ENCODE measurements at places on chromosomes 5 and 9.
A peak's percentile ranks its signal among the peaks of the same experiment; 100 is the strongest.

DNA sequence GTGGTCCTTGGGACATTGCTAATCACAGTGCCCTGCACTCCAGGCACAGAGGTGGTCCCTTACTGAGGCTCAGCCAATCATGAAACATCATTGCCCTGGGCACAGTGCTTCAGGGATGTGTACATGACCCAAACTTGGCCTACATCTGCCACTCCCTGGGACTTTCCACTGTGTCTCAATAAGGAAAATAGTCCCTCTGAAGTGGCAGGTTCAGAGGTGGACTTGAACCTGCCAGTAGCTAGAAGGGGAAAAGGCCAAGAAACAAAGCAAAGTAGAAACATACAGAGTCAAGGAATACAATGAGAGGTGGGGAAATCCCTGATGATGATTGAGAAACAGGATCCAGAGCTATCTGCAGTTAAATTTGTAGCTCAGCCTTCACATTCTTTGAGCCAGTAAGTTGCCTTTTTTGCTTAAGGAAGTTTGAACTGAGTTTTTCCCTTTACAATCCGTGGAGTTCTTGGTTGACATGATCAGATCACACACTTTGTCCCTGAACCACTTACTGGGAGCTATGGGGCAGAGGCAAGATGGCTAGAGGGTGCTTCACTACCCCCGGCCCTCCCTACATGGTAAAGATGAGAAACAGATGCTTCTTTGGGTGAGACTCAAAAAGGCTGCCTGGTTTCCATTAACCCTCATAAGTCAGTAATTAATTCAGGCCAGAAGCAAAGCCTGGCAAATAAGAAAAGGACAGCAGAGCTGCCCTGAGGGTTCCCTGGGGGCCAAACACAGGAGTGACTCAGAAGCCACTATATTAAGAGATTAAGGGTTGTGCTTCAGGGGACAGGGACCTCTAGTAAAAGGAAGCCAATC, 57.6 kb downstream of the SH3TC2 start:
- peak; percentile 88 for DNase-seq

DNA sequence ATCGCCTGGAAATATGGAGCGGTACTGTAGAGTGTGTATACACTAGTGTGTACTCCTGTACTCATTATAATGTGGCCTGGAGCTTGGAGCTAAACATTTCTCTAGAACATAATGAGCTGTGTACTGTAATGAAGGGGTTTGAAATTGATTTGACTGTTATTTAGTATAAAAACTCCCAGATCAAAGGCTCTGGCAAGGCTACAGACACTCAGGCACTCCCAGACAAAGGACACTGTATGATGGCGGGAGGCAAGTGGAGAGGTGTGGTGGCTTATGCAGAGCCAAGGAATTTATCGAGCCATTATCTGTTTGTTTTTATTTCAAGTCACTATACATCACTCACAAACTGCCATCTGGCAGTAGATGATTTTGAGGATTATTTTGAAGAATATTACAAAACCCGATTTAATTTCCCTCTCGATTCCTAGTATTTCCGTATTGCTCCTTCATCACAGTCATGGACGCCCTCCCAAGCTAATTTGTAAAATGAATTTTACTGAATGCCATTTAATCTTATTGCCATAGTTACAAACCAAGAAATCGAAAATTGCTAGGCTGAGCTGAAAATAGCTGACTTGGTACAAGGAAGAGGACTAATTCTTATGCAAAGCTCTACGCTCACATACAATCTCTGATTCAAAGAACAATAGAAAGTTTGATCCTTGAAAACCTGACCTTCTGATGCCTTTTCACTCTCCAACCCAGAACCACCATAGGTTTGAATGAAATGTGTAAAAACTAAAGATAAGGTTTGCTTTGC, 240.2 kb upstream of the SEMA6A start:
- no peak for DNase-seq

DNA sequence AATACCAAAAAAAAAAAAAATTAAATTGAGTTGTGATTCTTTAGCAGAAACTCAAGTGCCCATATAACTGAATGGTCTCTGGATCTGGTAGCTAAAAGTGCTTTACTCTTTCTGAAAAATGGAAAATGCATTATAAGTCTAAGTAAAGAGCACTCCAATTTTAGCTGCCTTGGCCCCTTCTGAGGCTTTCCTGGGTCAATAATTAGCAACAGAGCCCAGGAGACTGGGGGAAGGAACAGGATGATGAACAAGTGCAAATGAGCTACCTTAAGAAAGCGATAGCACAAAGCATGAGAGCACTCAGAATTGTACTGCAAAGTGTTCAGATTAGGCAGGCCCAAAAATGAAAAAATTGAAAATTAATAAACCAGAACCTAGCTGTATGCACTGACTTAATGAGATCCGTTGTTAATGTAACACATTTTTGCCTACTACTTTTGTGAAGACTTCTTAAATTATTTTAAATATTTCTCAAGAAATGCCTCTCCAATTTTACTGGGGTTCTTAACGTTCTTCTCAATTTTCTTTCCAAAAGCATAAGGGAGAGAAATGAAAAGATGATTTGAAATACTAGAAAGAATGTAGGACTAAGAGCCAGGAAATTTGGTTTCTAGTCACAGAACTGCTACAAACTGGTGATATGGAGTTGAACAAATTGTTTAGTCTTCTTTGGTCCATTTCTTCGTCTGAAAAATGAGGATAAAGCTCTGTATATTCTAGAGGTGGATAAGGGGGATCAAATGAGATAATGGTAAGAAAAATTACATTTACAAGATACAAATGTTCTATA, 566.1 kb downstream of the PDE4D start:
- DNase-seq: no peak

GRCh38 chr5:116068028-116068632, 16.7 kb upstream of the COMMD10 start:
- DNase-seq: peak; percentile 50

Measured in fibroblast of skin of right quadriceps (primary cell).